Osteoblast (primary cell): ENCODE measurements at places on chromosomes 1 and 21. TPM values are rescaled to one million over a fixed set of nuclear protein-coding genes. Genes with fewer than 3 reads are reported as not detected.

- no peak overlapping the region for H3K27ac ChIP-seq
- no peaks in the 10 kb centered on the region for H3K4me1 ChIP-seq
These were observed 36.6 kb downstream of the RABIF start for GRCh38 chr1:202852163-202852904.

DNA sequence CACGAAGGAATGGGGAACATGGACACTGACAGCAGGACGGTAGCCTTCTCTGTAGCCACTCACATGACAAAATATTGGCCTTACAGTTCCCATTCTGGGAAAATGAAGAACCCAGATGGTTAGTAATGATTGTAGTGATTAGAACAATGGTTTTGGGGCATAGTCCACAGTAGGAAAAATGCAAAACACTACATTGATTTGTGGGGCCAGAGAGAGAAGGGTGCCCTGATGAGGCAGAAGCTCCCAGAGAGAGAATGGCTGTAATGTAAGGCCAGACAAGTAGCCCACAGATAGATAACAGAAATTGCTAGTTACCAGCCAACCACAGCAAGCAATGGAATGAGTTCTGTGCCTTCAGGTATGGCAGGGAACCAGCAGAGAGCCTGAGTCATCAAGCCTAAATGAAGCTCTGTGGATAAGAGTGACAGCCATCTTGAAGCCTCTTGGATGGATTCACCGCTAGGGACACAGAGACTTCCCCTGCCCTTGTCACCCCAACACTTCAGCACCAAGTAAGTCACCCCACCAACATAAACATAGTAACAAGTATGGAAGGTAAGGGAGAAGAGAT, 206.1 kb downstream of the BACH1 start:
- H3K4me1 ChIP-seq, result peaks cover 23% of the 10 kb centered on the region
- no peak for DNase-seq
- no peak overlapping the region for H3K4me3 ChIP-seq
- no peaks in the 10 kb centered on the region for H3K36me3 ChIP-seq
- H3K27ac ChIP-seq, result no peak overlapping the region

- H3K4me3 ChIP-seq, result no peak overlapping the region
- H3K27me3 ChIP-seq, result no peaks in the 10 kb centered on the region
- peak; percentile 27 for DNase-seq
- H3K4me1 ChIP-seq, result no peaks in the 10 kb centered on the region
- H3K36me3 ChIP-seq, result no peaks in the 10 kb centered on the region
- H3K27ac ChIP-seq, result no peak overlapping the region
These were observed 186.7 kb downstream of the PDE4B start for GRCh38 chr1:65979136-65980044.

The CLCNKB gene
- 0.29 and 0.36 TPM in 2 replicates for total RNA-seq

The TMEM82 gene
- total RNA-seq, result not detected in 2 replicates

The CDC42BPA gene
- 71.6 and 77.8 TPM in 2 replicates for total RNA-seq

DNA sequence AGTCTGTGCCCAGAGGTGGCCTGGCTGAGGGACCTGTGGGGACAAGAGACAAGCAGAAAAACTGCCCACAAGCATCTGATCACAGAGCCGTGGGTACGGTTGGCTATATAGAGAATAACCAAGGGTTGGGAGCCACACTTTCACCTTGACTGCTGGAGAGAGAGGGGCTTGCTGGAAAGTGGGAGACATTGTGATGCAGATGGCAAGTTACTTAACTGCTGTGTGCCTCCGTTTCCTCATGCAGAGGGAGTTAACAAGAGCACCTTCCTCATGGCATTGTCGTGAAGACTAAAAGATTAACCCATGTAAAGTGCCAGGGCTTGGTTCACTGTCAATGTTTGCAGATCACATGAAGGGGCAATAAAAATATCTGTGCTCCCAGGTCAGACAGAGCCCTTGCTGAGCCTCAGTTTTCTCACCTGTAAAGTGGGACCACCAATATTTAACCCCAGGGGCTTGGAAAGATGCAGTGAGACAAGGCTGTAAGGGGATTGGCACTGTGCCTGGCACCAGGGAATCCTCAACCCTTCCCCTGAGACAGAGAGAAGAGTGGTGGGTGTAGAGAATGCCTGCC, 52.8 kb downstream of the SDC3 start:
- no peaks in the 10 kb centered on the region for H3K27me3 ChIP-seq
- H3K36me3 ChIP-seq, result no peaks in the 10 kb centered on the region
- no peak overlapping the region for H3K27ac ChIP-seq
- peaks cover 9% of the 10 kb centered on the region for H3K4me1 ChIP-seq
- H3K4me3 ChIP-seq, result no peak overlapping the region

The SLC30A10 gene
- total RNA-seq, result 0.36 TPM in 1 of 2 replicates, not detected in the other

DNA sequence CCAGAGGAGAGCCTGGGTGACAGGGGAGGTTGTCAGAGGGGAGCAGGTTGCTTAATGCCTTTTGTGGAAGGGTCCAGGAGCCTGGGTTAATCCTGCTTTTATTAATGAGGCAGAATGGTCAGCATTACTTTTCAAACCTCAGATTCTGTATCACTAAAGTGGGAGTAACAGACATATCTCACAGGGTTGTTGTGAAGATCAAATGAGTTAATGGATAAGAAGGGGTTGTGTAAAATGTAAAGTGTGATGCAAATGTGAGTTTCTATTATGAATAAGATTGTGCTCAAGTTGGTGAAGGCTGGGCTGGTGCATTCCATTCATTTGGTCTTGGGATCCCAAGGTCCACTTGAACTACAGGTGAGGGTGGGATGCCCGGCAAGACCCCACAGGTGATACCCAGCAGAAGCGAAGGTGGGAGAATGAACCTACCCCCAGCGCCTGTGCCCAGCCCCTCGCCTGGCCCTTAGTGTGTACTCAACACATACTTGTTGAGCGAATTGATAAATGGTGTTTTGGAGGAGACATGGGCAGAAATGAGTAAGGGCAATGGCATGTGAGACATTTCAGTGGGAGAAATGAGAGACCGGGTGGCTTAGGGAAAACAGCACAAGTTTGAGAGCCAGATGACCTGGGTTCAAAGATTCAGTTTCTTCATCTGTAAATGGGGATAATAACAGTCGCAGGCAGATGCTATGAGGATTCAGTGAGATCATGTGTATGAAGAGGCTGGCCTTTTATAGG, 6.2 kb downstream of the SLC26A9 start:
- no peak overlapping the region for H3K27ac ChIP-seq
- no peak for DNase-seq
- peaks cover 32% of the 10 kb centered on the region for H3K4me1 ChIP-seq
- H3K36me3 ChIP-seq, result no peaks in the 10 kb centered on the region
- H3K4me3 ChIP-seq, result no peak overlapping the region

The DIO1 gene
- not detected in 2 replicates for total RNA-seq

DNA sequence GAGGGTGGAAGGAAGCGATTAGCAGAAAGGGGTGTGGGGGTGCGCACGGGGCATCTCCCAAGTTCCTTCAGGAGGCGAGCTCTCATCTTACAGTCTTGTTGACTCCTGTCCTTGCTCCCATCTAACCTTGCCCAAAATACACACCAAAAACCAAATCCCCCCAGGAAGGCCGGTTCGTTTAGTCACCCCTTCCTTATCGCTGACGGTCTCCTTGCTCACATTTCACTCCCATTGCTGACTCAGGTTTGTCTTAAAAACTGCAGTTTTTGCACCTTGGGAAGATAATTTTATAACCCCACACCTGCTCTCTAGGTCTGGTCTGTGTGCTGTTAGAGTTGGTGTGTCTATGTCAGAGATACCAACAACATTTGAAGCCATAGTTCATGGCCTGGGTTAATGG, 68.1 kb upstream of the F3 start:
- H3K36me3 ChIP-seq, result no peaks in the 10 kb centered on the region
- no peak overlapping the region for H3K27ac ChIP-seq
- DNase-seq, result no peak
- no peaks in the 10 kb centered on the region for H3K27me3 ChIP-seq
- H3K4me3 ChIP-seq, result no peak overlapping the region
- H3K4me1 ChIP-seq, result no peaks in the 10 kb centered on the region

DNA sequence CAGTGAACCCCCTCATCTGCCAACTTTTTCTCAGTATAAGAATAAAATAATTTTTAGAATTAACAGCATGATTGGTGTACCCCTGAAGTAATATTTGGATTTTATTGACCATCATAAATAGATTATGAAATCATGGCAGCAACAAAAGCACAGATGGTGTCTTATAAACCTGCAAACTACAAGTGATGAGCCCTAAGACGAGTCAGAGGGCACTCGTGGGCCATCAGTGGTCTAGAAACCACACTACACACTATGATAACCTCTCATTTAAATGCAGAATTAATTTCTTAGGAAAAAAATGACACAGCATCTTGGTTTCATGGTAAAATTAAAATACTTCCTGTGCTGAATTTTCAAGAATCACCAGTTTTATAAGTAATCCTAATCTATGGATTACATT, 312.4 kb downstream of the PTBP2 start:
- H3K4me3 ChIP-seq, result no peak overlapping the region
- H3K27ac ChIP-seq, result no peak overlapping the region
- H3K27me3 ChIP-seq, result no peaks in the 10 kb centered on the region
- DNase-seq, result no peak
- H3K4me1 ChIP-seq, result no peaks in the 10 kb centered on the region

DNA sequence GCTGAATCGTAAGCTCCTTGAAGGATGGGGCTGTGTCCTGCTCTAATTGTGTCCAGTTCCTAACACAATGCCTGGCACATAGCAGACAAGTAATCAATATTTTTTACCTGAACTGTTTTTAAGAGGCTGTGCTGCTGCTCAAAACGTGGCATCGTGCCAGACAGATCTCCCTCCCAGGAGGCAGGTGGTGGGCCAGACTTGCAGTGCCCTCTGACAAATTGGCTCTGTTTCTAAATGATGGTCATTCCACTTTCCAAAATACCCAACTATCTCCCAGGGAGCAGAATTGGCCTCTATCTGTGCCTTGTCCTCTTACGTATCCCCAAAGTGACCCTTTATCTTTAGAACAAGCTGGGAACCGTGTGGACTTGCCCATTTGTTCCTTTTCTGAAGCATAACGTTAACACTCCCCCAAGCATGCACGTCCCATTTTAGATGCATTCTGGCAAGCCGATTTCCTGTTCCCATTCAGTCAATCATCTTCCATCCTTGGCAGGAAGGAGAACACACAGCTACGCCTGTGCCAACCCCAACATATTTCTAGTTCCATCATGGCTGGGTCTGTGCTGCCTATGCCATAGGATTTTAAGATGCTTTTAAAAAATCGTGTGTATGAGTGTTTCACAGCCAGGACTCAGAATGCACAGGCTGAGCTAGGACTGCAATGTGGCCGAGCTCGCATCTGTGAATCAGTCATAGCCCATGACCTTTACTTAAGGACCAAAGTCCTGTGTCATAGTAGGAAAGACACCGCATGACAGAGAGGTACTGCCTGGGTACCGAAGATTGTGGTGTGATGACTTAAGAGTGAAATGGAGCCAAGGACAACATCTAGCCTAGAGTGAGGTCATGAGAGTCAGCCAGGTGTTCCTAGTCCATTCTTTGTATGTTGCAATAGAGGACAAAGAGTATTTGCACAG, 408.6 kb downstream of the PRDM2 start:
- DNase-seq, result no peak
- H3K36me3 ChIP-seq, result no peaks in the 10 kb centered on the region
- peaks cover 2% of the 10 kb centered on the region for H3K4me1 ChIP-seq

GRCh38 chr1:17873007-17873675, 118.0 kb downstream of the ACTL8 start:
- H3K36me3 ChIP-seq, result no peaks in the 10 kb centered on the region
- H3K4me1 ChIP-seq, result peaks cover 52% of the 10 kb centered on the region
- DNase-seq, result peak; percentile 31
- peak overlapping the region; percentile 96 for H3K27ac ChIP-seq
- no peaks in the 10 kb centered on the region for H3K27me3 ChIP-seq

- H3K4me3 ChIP-seq, result no peak overlapping the region
- no peaks in the 10 kb centered on the region for H3K4me1 ChIP-seq
- no peaks in the 10 kb centered on the region for H3K27me3 ChIP-seq
- no peak overlapping the region for H3K27ac ChIP-seq
These were observed 59.1 kb downstream of the PTGFR start for GRCh38 chr1:78549891-78550290.

GRCh38 chr1:234398849-234399381, 25.7 kb downstream of the COA6 start:
- no peaks in the 10 kb centered on the region for H3K36me3 ChIP-seq
- H3K27me3 ChIP-seq, result no peaks in the 10 kb centered on the region
- no peak for DNase-seq

The KISS1 gene
- not detected in 2 replicates for total RNA-seq

DNA sequence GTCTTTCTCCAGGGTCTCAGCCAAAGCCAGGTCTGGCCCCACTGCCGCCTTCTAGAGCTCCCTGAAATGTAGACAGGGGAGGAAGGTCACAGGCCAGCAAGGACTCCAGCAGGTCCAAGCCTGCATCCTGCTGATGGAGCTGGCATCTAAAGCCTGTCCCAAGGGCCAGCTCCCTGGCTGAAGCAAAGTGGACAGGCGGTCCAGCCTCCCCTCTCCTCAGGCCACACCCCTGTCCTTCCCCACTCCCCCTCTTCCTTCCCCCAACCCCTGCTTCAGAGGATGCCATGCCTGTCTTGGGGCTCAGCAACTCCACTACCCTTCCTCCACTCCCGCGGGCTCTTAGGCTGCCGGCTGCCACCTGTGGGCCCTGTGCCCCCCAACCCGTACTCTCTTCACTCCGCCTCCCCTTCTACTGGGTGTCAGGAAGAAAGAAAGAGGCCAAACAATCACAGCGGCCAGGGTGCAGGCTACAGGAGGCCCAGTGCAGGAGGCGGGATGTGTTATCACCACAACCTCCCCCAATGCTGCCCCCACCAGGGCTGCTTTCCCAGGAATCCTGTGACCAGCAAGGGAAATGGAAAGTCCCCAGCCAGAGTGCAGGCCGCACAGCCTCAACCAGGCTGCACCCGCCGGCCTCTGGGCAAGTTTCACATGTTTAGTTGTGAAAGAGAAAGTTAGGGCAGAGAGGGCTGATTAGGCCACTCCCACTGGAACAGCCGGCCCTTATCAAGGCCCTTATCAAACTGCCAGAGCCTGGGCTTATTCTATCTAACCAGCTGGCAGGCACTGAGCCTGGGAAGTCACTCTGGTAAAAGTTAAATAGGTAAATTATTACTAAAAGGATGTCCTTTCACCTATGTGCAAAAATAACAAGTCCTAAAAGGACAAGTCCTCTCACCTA, 34.1 kb downstream of the ACOT7 start:
- H3K27me3 ChIP-seq, result no peaks in the 10 kb centered on the region
- H3K36me3 ChIP-seq, result no peaks in the 10 kb centered on the region
- peak overlapping the region; percentile 47 for H3K4me3 ChIP-seq
- H3K27ac ChIP-seq, result peak overlapping the region; percentile 80
- DNase-seq, result peak; percentile 93

GRCh38 chr1:77649127-77649526, 33.3 kb downstream of the ZZZ3 start:
- H3K27ac ChIP-seq, result no peak overlapping the region
- peaks cover 11% of the 10 kb centered on the region for H3K36me3 ChIP-seq
- H3K27me3 ChIP-seq, result no peaks in the 10 kb centered on the region
- H3K4me3 ChIP-seq, result no peak overlapping the region

GRCh38 chr1:41764656-41765055, 154.1 kb downstream of the HIVEP3 start:
- no peaks in the 10 kb centered on the region for H3K36me3 ChIP-seq
- no peaks in the 10 kb centered on the region for H3K27me3 ChIP-seq
- H3K4me1 ChIP-seq, result no peaks in the 10 kb centered on the region
- no peak overlapping the region for H3K4me3 ChIP-seq
- no peak for DNase-seq
- no peak overlapping the region for H3K27ac ChIP-seq
